ENCODE measurements at places on chromosomes 7 and 10. TPM values are rescaled to one million over a fixed set of nuclear protein-coding genes. Genes with fewer than 3 reads are reported as not detected.

TMEM270 gene
- total RNA-seq, result not detected

OR2F2 gene
- total RNA-seq, result not detected

DNA sequence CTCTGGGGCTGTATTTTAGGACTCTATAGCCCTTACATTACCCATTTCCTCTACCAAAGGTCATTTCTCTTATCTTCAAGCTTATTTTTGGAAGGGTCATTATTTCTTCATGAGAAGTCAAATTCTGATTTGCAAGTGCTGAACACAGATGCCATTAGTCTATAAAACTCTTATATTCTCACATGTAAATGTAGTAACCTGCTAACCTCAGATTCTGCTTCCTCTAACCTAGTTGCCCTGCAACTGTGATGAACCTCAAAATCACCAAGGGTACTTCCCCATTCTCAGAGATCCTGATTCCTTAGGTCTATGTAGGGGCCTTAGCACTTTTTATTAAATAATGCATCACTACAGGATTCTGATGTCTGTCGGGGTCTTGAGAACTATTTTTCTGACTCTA, 6.3 kb downstream of the FAS start:
- H3K4me1 ChIP-seq, result peaks cover 66% of the 10 kb centered on the region
- DNase-seq, result no peak
- no peaks in the 10 kb centered on the region for H3K27me3 ChIP-seq
- H3K27ac ChIP-seq, result no peak overlapping the region

- no peaks in the 10 kb centered on the region for H3K4me1 ChIP-seq
- no peak overlapping the region for H3K4me3 ChIP-seq
- DNase-seq, result no peak
- H3K27ac ChIP-seq, result no peak overlapping the region
Observed at GRCh38 chr7:68247126-68247525, 1250.5 kb downstream of the TYW1 start.

CLDN15 gene
- 11.1 TPM for total RNA-seq

DNA sequence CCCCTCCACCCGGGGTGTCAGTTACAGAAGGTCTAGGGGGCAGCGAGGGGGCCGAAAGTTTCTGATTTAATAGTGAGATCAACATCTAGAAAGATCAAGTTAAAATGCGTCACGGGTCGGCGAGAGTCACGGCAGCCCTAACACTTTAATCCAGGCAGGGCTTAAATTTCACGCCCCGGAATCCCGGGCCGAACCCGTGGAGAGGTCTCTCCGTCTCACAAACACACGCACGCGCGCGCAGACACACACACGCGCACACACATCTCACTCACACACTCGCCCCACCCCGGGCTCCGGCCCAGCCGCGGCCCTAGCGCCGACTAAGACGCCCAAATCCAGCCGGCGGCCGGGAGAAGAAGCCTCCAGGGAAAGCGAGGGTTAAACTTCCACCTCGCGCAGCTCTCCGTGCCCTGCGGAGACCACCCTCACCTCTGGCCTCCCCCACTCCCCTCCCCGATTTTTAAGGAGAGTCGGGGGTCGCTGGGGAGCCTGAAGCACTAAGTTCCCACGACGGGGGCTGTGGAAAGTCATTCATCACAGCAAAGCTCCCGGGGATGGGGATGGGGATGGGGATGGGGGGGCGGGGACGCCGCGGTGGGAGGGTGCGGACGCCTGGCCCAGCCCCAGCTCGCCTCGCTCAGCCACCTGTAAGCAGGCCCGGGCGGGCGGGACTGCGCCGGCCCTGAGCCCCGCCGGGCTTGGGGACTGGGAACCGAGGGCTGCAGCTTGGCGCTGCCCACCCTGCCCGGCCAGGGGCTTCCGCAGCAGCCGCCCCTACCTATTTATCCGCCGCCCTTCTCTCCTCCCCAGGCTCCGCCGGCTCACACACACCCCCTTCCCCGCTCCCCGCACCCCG, 1.6 kb downstream of the PDGFA start:
- H3K4me3 ChIP-seq, result peak overlapping the region; percentile 73
- peak; percentile 80 for DNase-seq
- peaks cover 71% of the 10 kb centered on the region for H3K4me1 ChIP-seq
- peaks cover 31% of the 10 kb centered on the region for H3K27me3 ChIP-seq
- peak overlapping the region; percentile 81 for H3K27ac ChIP-seq

MYOF gene
- total RNA-seq, result 127 TPM

DNA sequence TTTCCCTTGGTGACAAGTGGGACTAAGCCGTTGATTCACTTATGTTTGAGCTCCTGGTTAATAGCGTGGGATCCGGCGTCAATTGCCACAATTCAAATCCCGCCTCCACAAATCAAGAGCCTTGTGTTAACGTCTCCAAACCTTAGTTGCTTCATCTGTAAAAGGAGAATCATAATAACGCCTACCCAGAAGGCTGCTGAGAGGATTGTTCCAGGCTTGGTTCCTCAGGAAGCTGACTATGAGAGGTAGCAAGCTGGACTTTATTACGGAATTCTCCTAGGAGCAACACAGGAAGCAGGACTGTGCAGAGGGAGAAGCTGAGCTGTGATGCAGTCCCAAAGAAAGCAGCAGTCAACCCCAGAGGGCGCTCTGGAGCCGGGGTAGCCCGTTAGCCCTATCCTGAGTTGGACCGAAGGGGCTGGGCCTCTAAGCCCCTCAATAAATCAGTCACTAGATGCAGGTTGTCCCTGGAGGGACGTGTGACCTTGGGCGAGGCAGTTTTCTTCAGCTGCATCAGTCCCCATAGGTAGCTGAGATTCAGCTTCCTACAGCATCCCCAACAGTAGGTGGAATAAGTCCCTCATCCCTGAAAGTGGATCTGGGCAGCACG, 6.9 kb upstream of the BAG3 start:
- H3K27ac ChIP-seq, result no peak overlapping the region
- no peaks in the 10 kb centered on the region for H3K36me3 ChIP-seq
- no peaks in the 10 kb centered on the region for H3K4me1 ChIP-seq
- H3K4me3 ChIP-seq, result no peak overlapping the region
- DNase-seq, result no peak
- no peaks in the 10 kb centered on the region for H3K27me3 ChIP-seq

- H3K4me1 ChIP-seq, result peaks cover 24% of the 10 kb centered on the region
- no peak for DNase-seq
- H3K4me3 ChIP-seq, result no peak overlapping the region
- no peaks in the 10 kb centered on the region for H3K36me3 ChIP-seq
- no peak overlapping the region for H3K27ac ChIP-seq
- no peaks in the 10 kb centered on the region for H3K27me3 ChIP-seq
Observed at GRCh38 chr10:95745501-95745900, 10.5 kb upstream of the ENTPD1 start.

DNA sequence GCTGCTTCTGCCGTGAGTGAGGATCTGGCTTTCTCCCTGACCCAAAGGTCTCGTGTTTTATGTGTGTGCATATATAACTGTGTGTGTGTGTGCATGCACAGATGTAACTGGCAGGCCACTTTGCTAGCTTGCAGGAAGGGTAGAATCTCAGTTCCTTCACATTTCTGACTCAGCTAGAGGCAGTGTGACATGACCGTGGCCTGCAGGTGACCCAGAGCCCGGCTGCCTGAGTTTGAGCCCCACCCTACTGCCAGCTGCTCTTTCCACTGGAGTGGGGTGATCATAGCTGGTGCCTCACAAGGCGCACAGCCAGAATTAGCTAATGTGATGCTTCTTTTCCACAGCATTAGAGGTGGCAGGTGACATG, 9.3 kb upstream of the MYL7 start:
- peaks cover 17% of the 10 kb centered on the region for H3K27me3 ChIP-seq
- H3K36me3 ChIP-seq, result no peaks in the 10 kb centered on the region
- no peak for DNase-seq
- H3K4me1 ChIP-seq, result peaks cover 14% of the 10 kb centered on the region

DNA sequence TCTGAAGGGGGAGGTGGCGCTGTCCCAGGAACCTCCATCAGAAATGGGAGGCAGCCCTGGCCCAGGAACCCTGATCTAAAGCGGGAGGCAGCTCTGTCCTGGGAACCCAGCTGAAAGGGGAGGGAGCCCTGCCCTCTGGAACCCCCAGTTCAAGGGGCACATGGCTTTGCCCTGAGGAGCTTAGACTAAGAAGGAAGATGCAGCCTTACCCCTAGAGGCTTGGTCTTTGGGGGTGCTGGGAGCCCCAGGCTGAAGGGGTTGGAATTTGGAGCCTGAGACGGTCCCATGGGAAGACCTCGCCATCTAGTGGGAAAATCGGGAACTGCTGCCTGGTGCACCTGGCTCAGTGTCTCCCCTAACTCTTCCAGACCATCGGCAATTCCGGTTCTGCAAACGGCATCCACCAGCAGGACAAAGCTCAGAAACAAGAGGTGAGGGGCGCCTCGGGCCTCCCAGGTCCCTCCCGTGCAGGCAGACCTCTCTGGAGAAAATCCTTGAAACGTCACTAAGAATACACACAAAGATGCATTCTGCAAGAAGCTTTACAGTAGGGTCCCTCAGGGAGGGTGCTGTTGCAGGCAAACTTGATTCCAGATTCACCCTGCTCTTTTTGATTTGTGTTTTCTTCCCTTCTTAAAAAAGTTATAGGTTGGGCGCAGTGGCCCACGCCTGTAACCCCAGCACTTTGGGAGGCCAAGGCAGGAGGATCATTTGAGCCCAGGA, 52.4 kb upstream of the GTF2IRD1 start:
- H3K4me1 ChIP-seq, result no peaks in the 10 kb centered on the region
- no peak overlapping the region for H3K4me3 ChIP-seq
- no peak overlapping the region for H3K27ac ChIP-seq

DNA sequence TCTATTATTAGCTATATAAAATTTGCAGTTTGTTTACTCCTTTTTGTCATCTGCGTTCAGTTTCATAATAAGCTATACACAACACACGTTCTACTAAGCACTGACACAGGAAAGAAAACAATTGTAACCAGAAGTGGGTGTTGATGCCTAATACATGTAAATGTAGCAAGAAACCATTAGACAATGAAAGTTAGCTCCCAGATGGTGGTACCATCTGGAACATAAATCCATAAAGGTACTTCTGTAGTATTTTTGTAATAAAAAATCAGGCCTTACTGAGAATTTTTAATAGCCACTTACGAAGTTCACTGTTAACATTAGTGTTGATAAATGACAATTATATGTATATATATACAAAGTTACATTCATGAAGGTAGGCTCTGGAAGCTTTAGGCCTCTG, 194.7 kb downstream of the KCND2 start:
- no peaks in the 10 kb centered on the region for H3K27me3 ChIP-seq
- no peak for DNase-seq
- no peak overlapping the region for H3K4me3 ChIP-seq
- H3K36me3 ChIP-seq, result no peaks in the 10 kb centered on the region
- no peaks in the 10 kb centered on the region for H3K4me1 ChIP-seq
- H3K27ac ChIP-seq, result no peak overlapping the region

- no peak overlapping the region for H3K4me3 ChIP-seq
- peaks cover 37% of the 10 kb centered on the region for H3K4me1 ChIP-seq
- H3K36me3 ChIP-seq, result no peaks in the 10 kb centered on the region
- H3K27ac ChIP-seq, result no peak overlapping the region
Observed at GRCh38 chr7:36119005-36119706, 33.9 kb upstream of the EEPD1 start.

SCIN gene
- 21.1 TPM for total RNA-seq

GRCh38 chr10:78432583-78432982, 398.9 kb downstream of the RPS24 start:
- DNase-seq, result no peak
- no peak overlapping the region for H3K27ac ChIP-seq
- no peaks in the 10 kb centered on the region for H3K36me3 ChIP-seq
- H3K27me3 ChIP-seq, result no peaks in the 10 kb centered on the region
- no peak overlapping the region for H3K4me3 ChIP-seq
- H3K4me1 ChIP-seq, result peaks cover 4% of the 10 kb centered on the region

- H3K27ac ChIP-seq, result no peak overlapping the region
- no peaks in the 10 kb centered on the region for H3K27me3 ChIP-seq
- no peaks in the 10 kb centered on the region for H3K4me1 ChIP-seq
- no peak for DNase-seq
- H3K36me3 ChIP-seq, result peaks cover 5% of the 10 kb centered on the region
Observed at GRCh38 chr7:142866361-142867096, 11.7 kb downstream of the EPHB6 start.

GRCh38 chr10:34313888-34314287, 501.2 kb downstream of the PARD3 start:
- H3K4me3 ChIP-seq, result no peak overlapping the region
- H3K27ac ChIP-seq, result no peak overlapping the region
- DNase-seq, result no peak
- H3K4me1 ChIP-seq, result no peaks in the 10 kb centered on the region

- DNase-seq, result no peak
- peaks cover 5% of the 10 kb centered on the region for H3K4me1 ChIP-seq
- no peak overlapping the region for H3K27ac ChIP-seq
- H3K36me3 ChIP-seq, result no peaks in the 10 kb centered on the region
Observed at GRCh38 chr7:29139796-29140195, 6.5 kb downstream of the CPVL start.

TMEM130 gene
- total RNA-seq, result 2.9 TPM

ELAPOR2 gene
- total RNA-seq, result 90.8 TPM

DNA sequence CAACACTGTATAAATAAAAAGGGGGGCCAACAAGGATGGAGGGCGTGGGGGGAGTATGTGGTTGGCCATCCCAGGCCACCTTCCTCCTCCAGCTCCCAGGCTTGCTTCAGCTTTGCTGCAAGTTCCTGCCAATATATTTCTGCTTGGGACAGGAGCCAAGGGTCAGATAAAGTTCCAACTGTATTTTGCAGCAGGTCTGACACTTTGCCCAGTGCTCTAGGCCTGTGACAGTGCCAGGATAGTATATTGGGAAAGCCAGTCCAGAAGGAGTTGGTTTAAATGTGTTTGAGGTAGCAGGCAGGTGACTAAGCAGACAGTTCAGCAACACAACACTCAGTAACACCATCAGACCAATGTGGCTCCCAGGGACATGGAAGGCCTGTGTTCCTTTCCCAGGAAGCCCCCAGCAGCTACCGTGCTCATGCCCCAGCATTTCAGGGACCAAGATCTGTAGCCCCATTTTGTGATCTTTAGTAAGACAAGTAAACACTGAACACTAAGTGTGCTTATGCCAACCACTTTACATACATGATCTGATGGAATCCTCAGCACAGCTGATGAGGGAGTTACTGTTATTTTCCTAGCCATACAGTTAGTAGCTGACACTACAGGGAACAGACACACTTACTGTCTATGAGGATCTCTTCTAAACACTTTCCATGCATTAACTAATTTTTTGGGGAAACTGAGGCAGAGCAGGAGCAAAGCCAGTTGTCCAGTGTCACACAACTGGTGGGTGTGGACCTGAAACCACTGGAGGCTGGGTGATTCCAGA, 38.9 kb downstream of the DNAJB12 start:
- no peak overlapping the region for H3K4me3 ChIP-seq
- H3K27ac ChIP-seq, result peak overlapping the region; percentile 75
- H3K4me1 ChIP-seq, result peaks cover 65% of the 10 kb centered on the region
- DNase-seq, result no peak

DNA sequence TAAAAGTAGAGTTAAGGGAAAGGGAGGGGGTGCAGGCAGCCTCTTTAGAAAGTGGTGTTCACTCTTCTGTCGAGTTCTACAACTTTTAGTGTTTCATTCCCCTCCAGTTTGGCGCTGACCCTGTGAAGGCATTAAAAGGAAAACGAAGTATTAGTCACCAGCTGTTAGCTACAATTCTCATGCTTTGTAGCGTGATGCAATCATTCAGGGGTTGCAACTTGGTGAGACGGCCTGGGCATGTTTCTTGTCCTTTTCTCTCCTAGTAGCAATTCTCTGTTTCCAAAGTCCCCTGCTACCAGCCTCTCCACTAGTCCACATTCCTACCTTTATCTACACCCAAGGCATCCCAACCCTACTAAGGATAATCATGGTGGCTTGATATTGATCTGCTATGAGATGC, 33.7 kb upstream of the DGKI start:
- H3K27ac ChIP-seq, result no peak overlapping the region
- no peak overlapping the region for H3K4me3 ChIP-seq
- peaks cover 88% of the 10 kb centered on the region for H3K36me3 ChIP-seq
- H3K4me1 ChIP-seq, result peaks cover 6% of the 10 kb centered on the region
- H3K27me3 ChIP-seq, result no peaks in the 10 kb centered on the region

CUBN gene
- 2.2 TPM for total RNA-seq

ADRA2A gene
- total RNA-seq, result 3.8 TPM
